Motor neuron (in vitro differentiated cells): ENCODE measurements at places on chromosomes 5 and 9.

DNA sequence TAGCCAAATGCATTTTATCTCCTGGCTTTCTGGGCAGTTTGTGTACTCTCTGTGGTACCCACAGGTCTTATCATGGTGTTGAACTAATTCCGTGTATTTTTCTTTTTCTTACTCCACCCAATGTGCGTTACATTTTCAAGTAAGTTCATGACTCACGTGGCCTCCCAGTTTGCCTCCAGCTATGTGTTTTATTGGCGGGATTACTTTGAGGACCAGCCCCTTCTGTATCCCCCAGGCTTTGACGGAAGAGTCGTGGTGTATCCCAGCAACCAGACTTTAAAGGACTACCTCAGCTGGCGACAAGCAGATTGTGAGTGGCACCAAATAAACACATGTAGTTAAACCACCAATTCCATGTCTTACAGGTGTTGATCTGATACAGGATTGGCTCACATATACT lies 3.2 kb downstream of the THG1L start:
- ATAC-seq = no peak

DNA sequence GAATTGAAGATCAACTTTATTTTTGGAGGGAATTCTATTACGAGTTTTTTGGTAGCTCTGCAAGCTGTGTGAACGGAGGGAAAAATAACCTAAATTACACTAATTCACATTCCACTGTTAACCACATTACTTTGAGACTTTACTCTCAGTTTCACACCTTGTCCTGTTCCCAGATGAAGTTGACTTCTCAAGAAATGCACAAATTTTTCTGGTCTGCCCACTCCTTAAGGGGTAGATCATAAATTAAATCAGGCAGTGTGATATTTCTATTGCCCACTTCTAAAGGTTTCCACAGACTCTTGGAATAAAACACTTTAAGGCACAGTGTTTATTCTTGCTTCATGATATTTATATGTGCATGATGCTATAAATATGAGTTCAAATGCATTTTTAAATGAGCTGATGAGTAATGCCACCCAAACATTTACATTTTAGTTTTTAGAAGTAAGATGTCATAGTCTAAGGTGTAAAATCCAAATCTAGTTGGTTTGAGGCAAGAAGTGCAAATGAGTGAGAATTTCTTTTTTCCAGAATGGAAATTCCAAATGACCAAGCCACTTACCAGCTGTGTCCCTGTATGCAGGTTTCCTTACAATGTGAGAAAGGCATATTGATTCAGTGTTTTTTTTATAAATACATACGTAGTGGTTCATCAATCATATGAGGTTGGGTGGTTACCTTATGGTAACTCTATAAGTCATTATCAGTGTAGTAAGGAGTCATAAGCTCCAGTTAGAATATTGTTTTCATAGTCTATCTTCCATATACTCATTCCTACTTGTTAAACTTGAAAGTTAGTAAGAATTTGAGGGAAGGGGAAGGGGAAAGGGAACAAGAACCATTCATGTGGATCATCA lies 437.7 kb upstream of the MEF2C start:
- ATAC-seq = no peak

GRCh38 chr5:44774279-44774880 lies 34.4 kb upstream of the MRPS30 start:
- peak; percentile 28 for ATAC-seq

DNA sequence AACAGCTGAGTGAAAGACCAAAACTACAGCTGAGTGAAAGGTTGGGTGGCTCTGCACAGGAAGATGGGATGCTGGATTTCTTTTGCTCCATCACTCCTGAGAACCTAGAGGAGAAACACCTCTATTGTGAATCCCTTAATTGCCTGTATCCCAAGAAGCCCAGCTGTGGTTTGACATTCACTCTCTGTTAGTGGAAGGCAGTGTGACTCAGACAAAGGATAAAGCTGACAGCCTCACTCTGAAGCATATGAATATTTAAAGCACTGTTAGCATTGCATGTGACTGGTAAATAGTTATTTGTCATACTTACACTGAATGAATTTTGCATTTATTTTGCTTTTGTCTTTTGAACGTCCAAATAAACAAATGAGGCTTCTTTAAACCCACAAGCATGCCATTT lies 367.1 kb upstream of the RIOK2 start:
- ATAC-seq = peak; percentile 97

DNA sequence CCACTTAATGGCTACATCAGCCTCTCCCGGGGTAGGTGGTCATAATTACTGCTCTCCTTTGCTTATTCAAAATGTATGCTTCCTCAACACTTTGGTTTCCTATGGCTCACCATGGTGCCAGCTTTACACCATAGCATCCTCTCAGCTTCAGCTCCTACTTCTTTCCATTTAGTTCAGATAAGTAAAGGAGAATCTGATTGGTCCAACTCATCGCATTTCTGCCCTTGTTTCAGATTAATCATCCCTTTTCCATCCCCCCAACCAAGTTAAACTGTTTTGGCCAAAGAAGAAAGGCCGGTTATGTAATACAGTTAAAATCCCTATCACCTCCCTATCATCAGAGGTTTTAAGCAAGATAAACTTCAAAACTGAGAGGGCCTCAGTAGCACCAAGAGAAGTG lies 130.5 kb downstream of the CETN3 start:
- no peak for ATAC-seq

DNA sequence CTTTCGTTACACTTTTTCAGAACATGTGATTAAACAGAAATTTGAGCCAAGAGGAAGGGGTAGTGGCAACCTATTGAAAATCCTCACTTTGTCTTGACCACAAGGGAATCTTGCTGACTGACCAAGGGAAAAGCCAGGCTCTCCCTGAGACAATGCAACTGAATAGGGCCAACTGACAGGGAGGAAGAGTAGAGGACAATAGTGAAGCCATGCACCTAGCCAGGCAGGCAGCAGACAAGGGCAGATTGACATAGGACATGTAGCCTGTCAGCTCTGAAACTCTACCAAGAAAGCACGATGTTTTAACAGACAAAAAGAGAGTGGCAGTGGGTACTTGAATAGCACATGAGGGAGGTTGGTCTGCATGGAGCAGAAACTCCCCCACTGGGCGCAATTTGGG lies 8.5 kb upstream of the TGFBR1 start:
- ATAC-seq = no peak

GRCh38 chr5:160044967-160045366 lies 36.0 kb downstream of the TTC1 start:
- ATAC-seq = no peak

DNA sequence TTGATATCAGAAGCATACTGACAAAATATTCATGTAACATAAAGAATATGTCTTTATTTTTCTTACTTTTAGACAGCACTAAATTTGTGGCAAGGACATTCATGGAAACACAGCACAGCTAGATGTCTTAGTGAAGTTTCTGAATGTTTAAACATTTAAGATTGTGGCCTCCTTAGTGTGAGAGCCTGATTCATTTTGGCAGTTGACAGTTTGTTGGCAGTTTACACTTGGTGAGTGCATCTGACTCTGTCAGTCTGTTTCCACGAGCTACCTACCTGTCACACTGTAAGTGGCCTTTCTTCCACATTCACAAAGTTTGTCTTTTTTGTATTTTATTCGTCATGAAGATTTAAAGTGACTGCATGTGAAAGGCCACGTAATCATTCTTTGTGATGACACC lies 436.8 kb downstream of the TUSC1 start:
- ATAC-seq = no peak

DNA sequence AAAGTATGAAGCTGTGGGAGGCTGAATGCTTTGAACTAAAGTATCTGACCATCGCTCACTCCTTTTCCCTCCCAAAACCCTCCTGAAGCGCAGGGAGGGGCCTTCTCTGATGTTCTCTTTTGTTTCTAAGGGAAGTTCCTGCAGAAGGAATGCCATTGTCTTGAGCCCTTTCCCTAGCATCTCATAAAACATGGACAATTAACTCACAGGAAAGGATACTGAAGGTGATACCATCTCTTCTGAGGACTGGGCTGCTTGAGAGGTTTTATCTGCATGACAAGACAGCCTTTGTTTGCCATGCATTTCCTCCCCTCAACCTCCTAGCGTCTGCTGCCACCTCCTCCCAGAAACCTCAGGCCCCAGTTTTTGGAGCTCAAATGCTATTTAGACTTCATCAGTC lies 4.3 kb upstream of the RMND5B start:
- ATAC-seq = no peak

DNA sequence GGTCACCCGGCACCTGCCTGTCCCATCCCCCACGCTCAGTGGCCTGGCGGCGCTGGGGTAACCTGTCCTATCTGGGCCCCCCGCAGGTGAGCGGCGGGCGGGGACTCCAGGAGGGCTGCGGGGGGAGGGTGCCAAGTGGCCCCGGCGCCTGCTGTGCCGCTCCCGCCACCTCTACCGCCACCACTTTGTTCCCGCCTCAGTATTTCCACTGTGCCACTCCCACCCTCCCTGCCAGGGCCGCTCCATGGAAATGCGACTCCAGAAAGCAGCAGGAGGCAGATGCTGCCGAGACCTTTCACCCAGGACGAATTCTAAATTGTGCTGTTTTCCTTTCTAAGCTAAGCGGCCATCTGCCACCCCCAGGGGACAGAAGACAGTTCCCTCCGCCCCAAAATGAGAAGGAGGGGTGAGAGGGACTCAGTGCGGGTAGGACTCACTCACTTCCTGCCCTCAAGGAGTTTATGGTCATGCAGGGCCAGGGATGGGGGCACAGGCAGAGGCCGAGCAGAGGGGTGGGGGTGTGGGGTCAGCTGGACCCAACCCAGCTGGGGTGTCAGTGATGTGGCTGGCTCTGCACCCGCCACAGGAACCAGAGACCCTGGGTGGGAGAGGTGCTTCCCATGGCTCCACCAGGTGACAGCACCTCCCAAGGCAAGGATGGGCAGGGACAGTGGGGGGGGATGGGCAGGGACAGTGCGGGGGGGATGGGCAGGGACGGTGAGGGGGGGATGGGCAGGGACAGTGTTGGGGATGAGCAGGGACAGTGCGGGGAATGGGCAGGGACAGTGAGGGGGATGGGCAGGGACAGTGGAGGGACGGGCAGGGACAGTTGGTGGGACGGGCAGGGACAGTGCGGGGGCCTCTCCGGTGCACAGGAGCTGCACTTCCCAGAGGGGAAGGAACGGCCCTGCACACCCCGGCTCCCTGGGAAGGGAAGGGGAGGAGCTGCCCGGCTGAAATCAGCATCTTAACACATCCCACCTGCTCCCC lies 17.8 kb downstream of the NOTCH1 start:
- ATAC-seq = no peak

GRCh38 chr5:20959347-20959746 lies 971.3 kb upstream of the CDH18 start:
- ATAC-seq = no peak

DNA sequence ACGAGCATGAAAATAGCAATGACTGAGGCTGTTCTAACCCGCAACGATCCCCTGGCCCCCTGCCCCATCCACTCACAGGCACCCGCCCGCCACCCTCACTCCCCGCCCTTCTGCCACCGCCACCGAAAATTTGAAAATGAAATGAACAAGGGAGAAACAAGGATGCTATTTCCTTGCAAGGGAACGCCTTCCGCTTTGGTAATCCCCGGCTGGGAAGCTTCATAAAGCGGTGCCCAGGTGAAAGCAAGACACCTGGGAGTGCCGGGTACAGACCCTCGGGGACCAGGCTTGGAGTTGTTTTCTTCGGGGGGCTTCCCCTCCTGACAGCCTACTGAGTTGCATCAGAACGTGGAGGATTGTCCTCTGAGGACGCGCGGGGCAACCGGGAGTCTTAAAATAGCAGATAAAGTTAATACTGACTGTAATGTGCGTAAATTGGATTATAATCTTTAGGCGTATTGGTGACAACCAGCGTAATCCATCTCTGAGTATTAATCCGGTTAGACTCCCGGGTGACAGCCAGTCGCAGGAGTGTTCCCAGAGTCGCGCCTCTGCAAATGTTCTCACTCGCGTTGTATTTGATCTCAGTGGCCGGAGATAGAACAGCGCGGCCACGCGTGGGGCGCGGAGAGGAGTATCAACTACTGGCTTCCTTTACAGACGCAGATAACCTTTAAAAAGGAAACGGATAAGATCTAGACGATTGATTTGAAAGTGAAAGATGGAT lies 885 bp upstream of the MLLT3 start:
- ATAC-seq = peak; percentile 0

DNA sequence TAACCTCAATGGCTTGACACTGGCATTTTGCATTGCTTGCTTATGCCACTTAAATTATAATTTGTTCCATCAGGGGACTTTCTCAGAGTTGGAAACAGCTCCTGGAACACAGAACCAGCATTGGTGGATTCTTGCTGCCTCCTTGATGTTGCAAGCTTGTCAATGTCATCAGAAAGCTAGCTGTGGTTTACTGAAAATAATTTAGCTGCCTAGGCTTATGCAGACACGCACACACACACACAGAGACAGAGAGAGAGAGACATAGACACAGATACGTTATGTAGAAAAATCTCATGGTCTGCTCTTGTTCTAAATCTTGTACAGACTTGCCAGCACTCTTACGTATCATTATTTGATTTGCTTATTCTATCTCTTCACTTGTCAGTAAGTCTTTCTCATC lies 78.0 kb downstream of the HMHB1 start:
- peak; percentile 25 for ATAC-seq

DNA sequence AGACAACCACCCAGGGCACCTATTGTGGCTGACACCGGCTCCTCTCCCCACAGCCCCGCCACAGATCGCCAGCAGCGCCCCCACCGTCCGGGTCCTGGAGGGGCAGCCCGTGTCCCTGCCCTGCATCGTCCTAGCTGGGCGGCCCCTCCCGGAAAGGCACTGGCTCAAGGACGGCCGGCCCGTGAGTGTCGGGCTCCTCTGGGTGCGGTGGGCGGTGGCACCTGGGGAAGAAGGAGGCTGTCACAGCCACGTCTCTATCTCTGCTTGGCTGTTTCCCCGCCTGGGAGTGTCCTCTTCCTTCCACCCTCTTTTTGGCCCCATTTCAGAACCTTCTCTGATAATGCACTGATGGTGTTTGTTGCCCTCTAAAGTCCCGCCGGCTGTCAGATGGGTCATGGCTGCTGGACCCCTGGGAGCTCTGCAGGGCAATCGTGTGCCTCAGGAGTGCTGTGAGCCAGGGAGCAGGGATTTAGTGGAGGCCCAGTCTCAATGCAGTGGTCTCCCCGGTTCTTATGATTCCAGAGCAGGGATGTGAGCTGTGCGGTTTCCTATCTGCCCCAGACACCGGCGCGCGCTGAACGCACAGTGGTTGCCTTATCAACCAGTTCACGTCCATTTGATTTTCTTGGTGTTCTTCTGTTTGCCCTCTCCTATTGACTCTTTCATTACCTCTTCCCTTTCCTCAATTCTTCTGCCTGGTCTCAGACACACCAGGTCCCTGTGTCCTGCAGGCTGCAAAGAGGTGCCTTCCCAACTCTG lies 55.3 kb downstream of the HMCN2 start:
- peak; percentile 24 for ATAC-seq

DNA sequence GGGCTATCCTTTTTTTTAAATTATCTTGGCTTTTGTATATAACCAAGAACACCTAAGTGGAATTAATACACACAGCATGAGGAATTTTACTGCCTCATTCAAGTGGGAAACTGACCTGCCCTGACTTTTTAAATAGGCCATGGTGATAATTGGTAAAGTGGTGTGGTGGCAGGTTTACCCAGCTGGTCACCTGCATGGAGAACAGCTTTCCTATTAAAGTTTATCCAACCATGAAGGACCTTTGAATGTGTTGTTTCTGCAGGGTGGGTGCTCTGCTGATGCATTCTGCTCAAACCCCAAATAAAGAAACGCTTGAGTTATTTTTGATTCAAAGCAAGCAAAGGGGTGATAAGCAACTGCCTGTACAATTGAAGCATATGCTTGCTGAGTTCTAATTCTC lies 261.0 kb upstream of the GRIN3A start:
- ATAC-seq = no peak
